ENCODE measurements at places on chromosomes 16 and 17.

DNA sequence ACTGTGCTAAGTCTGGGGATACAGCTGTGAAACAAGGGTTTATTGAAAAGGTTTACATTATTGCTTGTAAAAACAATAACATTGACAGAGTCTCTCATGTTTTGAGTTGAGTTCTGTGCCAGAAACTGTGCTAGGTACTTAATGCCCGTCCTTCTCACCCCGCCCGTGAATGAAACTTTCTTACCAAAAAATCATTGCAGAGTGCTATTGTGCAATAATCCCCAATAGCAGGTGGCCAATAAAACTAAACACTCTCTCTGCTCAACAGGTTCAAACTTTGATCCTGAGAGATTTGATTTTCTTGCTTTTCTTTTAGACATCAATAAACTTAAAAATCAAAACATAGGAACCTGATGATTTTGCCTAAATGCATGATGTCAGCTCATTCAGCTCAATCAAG is 441.6 kb downstream of the HAPSTR1 start:
- DNase-seq = no peak

DNA sequence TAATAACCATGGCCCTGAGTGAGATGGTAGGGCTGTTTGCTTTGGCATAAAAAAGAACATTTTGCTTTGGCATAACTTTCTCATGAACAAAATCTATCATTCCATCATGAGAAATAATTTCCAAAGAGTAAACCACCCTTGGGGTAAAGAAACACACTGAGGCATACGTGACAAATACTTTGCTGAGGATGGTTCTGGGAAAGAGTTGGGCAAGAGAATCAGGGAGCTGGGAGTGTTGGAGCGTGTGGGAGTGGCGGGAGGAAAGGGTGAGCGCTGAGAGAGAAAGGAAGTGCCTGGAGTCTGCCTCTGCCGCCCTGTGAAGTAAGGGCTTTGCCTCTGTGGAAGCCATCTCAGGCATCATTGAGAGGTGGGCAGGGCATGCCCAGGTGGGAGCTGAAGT is 60.2 kb upstream of the ARHGAP44 start:
- peak; percentile 27 for DNase-seq

- no peak for DNase-seq
Measured at GRCh38 chr17:2235792-2236366, 67.7 kb downstream of the SMG6 start.

DNA sequence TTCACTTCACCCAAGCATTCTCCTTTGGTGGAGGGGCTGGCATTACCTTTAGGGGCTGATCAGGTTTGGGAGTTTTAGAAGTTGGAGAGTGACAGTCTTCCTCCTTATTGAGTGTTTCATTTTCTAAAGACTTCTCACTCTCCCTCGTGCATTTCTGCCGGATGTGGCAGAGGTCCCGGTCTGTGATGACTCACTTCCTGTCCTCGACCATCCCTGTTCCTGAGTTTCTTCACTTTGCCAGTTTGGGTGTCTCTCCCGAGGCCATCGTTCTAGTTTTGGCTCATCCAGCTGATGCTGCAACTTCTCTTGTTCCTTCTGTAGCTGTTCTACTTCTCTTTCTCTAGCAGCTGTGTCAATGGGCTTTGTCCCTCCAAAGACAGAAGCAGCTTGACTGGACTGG is 104.3 kb downstream of the PHKB start:
- no peak for DNase-seq

- DNase-seq = no peak
Measured at GRCh38 chr16:83890359-83890758, 8.6 kb upstream of the MLYCD start.

DNA sequence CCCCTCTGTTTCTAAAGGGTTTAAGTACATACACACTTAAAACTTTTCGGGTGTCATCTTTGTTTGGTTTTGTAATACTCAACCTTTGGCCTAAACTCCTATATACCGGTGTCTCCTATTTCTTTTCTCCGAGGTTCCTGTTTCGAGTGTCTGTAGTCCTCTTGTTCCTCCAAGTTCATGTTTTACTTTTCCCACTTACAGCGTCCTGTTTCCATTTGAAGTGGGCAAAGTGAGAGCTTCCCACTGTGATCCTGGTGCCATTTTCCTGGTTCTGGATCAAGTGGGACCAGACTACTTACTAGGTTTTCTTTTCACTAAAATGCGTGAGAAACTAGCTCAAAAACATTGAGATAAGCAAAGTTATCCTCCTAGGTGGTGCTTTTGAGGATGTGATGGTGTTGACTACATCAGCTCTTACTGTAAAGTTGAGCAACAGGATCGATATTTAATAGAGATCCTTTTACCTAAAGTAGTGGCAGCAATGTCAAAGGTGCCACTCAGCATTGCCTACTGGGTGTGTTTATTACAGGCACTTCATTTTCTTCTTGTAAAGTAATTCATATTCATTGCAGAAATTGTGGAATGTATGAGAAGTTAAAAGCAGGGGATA is 1.3 kb downstream of the PSMD3 start:
- no peak for DNase-seq

DNA sequence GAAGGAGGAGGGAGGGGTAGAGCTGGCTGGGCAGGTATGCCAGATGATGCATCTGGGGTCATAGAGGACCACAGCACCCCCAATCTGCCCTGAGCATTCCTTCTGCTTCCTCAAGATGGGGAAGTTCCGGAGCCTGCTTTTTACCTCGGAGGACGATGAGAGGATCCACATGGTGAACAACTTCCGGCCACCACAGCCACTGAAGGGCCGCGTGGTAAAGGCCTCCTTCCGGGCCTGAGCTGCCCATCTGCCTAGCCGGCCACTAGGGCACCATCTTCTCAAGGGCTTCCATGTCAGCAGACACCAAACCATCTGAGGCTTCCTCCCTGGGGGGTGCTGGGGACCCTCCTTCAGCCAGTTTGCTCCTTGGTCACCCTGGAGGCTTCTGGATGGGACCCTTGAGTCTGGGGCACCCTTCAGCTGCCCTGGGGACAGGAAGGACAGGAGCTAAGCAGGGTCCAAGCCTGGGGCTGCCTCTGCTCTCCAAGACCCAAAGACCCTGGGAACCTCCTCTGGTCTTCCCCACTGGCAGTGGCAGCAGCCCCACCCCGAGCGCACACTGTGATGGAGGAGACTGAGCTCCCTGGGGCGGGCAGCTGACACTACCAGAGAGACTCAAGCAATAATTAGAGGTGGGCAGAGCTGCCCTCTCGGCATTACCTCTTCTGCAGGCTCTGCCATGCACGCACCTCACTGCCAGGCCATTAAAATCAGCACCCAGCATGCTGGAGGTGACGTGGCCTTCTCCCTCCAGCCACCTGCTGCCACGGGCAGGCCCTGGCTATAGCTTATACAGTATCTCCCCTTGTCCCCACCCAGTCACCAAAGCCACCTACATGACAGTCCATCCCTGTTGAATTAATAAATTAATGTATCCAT is 9.3 kb downstream of the CA7 start:
- no peak for DNase-seq

DNA sequence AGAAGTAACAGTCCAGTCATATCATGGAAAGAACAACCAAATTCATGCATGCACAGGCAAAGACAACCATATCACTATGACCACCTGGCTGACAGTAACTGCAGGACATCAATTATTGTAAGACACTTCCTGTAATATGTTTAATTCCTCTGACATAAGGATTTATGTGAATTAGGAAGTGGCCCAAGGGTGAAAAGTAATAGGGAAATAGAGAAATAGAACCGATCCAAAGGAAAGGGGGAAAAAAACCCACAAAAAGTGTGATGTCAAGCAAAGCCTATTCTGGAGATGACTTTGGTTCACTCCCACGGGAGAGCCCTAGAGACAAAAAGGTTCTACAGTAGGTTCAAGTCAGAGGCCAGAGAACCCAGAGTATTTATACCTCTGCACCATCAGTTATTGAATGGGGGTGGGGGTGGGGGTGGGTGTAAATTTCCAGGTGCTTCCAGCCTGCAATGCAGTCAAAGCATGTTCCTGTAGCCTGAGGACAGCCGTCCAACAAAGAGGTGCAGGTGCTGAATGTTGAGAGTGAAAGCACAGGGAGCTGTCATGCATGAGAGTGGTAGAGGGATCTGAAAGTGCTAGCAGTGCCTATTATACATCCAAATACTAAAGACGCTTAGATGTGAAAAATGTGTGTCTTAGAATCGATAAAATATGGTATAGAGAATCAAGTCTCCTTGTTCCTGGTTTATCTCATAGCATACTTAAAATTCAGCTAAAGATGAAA is 95.6 kb upstream of the HLF start:
- DNase-seq = no peak

DNA sequence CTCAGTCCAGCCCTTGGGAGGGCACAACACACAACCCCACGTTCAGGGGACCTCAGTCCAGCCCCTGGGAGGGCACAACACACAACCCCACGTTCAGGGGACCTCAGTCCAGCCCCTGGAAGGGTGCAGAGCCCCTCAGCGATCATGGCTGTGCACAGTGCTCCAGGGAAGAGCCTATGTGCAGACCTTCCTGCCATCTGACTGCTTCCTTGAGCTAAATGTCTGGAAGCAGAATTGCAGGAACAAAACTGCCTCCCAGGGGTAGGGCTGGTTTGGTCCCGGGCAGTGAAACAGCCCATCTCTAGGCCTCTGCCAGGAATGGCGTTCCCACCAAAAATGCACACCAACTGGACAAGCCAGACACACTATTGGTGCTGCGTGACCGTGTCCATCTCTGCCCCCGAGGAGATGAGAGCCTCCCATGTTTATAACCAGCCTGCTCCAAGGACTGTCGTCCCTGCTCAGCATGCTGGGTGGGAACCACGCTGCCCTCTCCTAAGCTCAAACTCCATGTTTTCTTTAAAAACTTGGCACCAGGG is 44.0 kb downstream of the ZNF276 start:
- DNase-seq = no peak

DNA sequence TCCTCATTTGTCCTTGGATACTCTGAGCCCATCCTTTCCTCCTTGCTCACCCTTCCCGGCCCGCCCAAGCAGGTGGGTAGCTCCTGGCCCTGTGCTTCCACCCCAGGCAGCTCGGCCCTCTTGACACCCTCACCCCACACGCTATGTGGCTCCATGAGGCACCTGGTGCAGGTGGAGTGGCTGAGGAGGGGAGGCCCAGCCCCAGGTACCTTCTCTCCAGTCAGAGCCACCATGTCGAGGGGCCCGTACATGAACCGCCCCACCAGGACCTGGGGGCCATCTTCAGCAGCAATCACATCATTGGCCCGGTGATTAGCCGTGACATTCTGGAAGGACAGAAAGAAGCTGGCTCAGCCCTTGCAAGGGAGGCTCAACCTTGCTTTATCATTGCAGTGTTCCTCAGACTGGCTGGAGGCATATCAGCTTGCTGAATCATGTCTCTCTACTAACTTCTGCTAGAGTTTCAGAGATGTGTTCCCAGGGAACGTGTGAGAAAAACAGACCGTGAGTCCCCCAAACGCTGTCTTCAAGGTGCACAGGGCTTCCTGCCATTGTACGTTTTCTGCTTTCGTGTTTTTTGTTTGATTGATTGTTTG is 20.3 kb downstream of the PIMREG start:
- no peak for DNase-seq

GRCh38 chr16:66271074-66272060 is 95.1 kb upstream of the CDH5 start:
- peak; percentile 28 for DNase-seq

GRCh38 chr16:20236579-20237289 is 90.6 kb downstream of the GP2 start:
- no peak for DNase-seq

DNA sequence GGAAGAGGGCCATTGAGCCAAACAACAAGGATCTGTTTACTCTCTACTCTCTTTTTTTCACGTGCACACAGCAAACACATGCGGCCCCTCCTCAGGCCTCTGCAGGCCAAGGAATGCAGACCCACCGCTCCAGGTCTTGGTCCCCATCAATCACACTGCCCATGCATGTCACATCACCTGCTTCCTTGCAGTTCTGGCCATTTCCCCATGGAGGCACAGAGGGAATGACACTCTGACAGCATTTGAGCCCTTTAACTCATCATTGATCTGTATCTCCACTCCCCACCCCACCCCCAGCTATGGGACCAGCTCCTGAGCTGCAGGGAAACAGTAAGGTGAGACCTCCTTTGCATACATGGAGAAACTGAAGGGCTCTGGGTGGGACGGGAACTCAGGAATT is 45.9 kb upstream of the MEIOC start:
- no peak for DNase-seq

- no peak for DNase-seq
Measured at GRCh38 chr17:76208120-76208519, 32.2 kb downstream of the RNF157 start.

GRCh38 chr17:62064791-62065563 is at the start of gene MED13:
Gene MED13 (minus strand): TSS chr17:62065278. CDS start chr17:62065205, 73 bp downstream.
- peak; percentile 59 for DNase-seq

DNA sequence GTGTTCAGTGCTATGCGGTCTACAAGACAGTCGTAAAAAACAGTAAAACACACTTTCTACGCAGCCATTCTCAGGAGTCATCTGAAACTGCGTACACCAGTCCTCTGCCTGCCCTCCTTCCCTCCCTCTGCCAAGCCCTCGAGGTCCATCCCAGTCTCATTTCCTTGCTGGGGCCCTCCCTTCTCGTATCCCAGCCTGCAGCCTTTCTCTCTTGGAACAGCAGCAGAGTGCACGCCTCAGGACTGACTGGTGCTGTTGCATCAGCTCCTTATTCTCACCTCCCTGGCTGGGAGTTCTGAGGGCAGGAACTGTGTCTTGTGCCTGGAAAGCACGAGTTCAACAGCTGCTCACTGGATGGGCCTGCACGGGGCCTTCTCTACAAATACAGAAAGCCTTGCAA is 12.5 kb downstream of the FAHD1 start:
- no peak for DNase-seq

DNA sequence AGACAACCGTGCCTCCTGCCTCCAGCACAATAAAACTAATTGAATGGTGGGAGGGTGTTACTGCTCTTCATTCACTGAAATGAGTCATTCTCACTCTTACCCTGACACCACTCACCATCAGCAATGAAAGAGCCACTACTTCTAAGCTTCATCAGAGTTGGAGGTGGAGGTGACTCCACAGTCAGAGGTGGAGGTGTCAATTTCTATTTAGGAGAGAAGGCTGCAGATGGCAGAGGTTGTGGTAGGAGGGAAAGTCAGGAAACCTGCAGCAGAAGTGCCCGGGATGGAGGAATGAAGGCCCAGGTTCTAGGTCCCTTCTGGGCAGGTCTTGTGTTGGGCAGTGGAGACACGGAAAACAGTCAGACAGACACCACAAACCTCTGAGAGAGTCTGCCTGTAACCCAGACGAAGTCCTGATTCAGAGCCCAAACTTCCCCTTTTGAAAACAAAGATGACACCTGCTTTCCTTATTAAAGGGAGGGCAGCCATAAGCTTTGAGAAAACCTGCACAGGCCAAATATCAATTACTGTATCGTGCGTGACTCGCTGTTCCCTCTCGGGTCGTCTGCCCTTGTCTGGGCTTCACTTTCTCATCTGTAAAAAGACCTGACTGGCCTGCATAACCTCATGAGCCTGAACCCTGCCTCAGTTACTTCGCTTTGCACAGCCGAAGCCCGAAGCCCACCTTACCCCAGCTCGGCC is 668 bp downstream of the ATPAF2 start:
- no peak for DNase-seq

- peak; percentile 18 for DNase-seq
Measured at GRCh38 chr16:28616636-28617035, 6.8 kb upstream of the SULT1A1 start.

GRCh38 chr16:21283521-21284289 is 5.6 kb upstream of the CRYM start:
- DNase-seq = peak; percentile 86
